ENCODE measurements at places on chromosomes 2 and 18.
A peak's percentile ranks its signal among the peaks of the same experiment; 100 is the strongest.

DNA sequence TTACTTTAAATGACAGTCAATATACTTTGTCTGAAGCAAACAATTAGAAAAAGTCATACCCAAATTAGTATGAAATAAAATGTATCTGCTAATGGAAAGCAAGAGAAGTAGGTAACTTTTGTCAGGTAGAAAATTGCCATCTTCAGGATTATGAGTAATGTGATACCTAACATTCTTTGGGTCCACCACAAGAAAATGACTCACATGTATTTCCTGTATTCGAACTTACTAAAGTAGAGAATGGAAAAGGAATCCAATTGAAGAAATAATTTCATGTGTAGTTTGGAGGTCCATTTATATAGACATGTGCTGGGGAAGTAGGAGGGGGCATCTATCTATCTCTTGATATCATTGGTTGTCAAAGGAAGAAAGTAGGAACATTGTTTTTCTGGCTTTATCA is 636.2 kb upstream of the CHAC2 start:
- DNase-seq = peak; percentile 61

GRCh38 chr2:121626777-121627524 is 22.3 kb downstream of the CLASP1 start:
- DNase-seq = peak; percentile 91

DNA sequence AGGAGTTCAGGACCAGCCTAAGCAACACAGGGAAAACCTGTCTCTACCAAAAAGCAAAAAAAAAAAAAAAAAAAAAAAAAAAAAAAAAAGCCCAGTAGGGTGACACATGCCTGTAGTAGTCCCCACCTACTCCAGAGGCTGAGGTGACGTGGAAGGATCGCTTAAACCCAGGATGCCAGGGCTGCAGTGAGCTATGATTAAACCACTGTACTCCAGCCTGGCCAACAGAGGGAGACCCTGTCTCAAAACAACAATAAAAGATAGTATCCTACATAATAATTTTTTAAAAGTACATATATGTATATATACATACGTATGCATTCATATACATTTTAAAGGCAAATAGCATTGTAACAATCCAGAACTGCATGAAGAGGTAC is 51.7 kb downstream of the SOS1 start:
- peak; percentile 23 for DNase-seq

DNA sequence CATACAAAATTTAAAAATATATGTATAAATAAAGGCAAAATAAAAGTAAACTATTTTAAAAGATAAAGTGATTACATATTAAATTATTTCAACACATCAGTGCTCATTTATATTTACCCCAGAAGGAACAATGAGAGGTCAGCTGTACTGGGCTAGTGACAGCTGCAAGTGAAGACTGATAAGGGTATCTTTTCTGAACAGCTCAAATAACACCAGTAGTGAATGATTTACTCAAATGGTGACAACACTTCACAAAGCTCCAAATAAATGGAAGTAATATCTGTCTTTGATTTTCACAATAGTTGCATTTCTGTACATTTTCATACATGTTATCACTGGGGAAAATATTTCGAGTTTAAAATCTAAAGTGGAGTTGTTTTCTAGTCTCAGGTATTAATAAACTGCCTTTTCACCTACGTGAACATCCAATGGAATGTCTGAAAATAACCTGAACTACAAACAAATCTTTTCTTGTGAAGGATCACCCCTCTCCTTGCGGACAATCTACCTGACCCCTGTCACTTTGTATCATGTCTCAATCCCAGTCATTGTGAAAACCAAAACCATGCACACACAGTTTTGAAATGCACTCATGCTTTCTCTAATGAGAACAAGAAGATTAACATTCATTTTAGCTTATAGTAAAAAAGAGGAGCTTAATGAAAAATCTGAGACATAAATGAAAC is 1928.8 kb upstream of the CELF4 start:
- DNase-seq = no peak

DNA sequence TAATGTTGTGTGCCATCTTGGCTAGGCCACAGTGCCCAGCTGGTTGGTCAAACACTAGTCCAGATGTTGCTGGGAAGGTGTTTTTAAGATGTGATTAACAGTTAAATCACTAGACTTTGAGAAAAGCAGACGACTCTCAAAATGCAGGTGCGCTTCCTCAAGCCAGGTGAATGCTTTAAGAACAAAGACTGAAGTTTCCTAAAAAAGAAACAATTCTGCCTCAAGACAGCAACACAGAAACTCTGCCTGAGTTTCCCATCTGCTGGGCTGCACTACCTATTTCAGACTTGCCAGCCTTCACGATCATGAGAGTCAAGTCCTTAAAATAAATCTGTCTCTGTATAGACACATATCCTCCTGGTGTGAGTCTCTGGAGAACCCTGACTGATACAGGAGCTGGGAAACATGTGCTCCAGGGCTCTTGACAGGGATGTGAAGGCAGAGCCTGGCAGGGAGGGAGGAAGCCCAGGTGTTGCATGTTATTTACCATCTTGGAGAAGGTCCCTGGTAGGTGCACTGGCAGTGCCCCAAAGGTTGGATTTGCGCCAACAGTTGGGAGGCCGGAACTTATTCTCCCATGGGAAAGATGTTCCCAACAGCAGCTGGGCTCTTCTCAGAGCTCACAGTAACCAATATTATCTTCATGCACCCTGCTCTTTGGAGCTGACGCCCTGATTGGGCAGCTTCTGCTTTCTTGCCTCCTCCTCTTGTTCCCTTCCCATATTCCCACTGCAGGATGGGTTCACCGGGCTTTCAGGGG is 43.9 kb downstream of the ST6GAL2 start:
- DNase-seq = no peak

DNA sequence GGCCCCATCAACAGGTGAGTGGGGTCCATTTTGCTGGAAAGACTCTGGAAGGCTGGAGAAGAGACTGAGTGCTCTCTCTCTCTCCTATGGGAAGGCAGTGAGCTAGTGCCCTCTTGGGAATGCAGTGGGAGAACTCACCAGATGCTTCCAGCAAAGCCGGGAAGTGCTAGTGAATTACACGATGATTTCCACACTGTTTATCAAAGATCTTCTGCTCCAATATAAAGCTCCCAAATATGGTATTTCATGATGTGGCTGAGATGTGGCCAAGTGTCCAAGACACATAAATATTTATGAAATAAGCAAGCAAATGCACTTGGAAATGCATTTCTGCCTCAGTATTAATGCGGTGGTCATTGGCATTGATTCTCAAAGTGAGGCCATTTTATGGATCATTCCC is 135.9 kb downstream of the VAPA start:
- peak; percentile 44 for DNase-seq

GRCh38 chr18:63186520-63187222 is 132.9 kb downstream of the BCL2 start:
- no peak for DNase-seq

DNA sequence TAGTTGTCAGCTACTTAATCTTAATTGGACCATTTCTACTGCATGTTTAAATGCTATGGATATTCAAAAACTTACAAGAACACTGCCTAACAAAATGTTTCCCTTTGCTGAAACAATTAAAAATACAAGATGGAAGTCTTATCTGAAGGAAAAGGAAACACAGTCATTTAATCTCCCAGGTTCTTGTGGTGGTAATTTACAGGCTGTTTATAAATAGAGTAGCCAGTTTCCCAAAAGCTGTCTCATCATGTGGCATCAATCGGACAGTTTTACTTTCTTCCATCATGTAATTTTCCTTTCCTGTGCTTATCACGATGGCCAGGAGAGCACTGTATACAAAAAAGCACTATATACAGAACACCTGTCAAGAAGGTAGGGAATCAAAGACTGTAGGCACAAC is 368.1 kb downstream of the ZEB2 start:
- DNase-seq = no peak

DNA sequence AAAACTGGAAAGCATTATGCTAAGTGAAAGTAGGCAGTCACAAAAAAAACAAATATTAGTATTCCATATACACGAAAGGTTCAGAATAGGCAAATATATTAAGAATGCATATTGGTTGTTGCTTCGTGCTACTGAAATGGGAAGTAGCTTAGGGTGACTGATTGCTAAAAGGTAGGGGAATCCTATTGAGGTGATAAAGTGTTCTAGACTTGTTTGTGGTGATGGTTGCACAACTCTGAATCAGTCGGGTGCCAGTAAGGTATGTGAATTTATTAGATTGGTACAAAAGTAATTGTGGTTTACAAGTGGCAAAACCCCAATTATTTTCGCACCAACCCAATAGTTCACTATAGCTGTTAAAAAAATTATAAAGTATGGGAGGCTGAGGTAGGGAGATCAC is 20.7 kb downstream of the USP34 start:
- DNase-seq = peak; percentile 8

- peak; percentile 60 for DNase-seq
Measured at GRCh38 chr2:215363039-215363438, 51.2 kb downstream of the ATIC start.
